ENCODE measurements at places on chromosomes 13 and 19.

- no peak for DNase-seq
These were observed 1262.7 kb upstream of the MIR17HG start for GRCh38 chr13:90084684-90085290.

GRCh38 chr13:36382030-36382429 is 35.8 kb upstream of the SPART start:
- peak; percentile 63 for DNase-seq

DNA sequence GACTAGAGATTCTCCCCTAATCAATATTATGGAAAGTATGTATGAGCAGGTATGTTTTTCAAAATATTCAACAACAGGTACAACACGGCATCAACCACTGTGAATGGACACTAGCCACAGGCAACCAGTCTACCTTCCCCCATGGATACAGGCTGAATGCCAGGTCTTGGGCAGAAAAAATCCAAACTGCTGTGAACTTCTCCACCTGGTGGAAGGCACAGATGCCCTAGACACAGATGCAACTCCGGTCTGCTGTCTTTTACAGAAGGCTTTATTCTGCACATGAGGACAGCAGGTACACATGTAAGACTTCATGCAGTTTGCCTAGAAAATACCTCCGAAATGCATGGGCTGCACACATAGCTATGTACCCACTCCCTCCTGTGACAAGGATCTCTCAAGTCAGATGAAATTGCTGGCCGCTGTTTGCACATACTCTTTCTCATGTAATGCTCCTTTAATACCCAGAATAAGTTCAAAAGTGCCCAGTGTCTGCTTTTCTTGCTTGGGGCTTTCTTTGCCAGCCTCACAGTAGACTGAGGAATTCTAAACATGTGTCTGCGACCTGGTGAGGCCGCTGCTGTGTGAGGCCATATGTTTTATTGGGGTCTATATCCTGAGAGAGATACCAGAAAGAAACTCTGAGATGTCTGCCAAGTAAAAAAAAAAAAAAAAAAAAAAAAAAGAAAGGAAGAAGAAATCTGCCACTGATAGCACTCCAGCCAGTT is 325.9 kb downstream of the FOXO1 start:
- no peak for DNase-seq

DNA sequence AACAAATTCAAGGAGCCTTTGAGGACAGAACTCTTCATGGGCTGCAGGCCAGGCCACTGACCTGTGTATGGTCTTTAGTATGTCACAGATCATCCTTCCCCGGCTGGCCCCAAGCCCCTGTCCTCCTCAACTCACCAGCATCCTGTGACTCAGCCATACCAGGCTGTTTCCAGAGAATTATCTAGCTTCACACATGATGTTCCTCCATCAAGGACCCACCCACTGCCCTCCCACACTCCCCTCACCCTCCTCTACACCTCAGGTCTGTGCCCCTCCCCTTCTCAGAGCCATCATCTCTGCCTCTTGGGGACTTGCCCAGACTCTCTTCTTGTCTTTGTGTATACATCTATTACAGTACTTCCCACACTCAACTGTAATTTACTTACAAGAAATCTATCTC is 14.7 kb downstream of the DCT start:
- DNase-seq = no peak

GRCh38 chr13:105052711-105053110 is 1482.8 kb downstream of the EFNB2 start:
- no peak for DNase-seq

- no peak for DNase-seq
These were observed 821 bp downstream of the TDRD3 start for GRCh38 chr13:60397704-60398378.

DNA sequence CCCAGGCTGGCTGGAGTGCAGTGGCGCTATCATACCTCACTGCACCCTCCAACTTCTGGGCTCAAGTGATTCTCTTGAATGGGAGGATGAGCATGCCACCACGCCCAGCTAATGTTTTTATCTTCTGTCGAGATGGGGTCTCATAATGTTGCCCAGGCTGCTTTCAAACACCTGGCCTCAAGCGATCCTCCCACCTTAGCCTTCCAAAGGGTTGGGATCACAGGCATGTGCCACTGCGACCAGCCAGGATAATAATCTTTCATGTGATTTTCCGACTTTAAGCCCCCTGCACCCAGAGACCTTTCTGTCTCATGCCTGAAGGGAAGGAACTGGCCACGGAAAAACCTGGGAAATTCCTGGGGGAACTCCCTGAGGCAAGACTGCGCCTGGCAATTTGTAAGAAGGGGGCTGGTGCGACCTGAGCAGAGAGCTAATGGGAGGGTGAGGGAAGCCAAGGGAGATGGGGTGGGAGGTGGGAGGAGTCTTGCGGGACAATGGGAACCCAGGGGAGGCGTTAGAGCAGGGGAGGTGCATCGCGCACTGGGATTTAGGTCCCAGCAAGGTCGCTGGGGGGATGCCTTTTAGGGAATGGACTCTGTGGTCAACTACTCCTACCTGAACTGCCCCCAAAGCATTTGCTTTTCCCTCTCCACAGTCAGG is 1.2 kb upstream of the CCDC124 start:
- no peak for DNase-seq

DNA sequence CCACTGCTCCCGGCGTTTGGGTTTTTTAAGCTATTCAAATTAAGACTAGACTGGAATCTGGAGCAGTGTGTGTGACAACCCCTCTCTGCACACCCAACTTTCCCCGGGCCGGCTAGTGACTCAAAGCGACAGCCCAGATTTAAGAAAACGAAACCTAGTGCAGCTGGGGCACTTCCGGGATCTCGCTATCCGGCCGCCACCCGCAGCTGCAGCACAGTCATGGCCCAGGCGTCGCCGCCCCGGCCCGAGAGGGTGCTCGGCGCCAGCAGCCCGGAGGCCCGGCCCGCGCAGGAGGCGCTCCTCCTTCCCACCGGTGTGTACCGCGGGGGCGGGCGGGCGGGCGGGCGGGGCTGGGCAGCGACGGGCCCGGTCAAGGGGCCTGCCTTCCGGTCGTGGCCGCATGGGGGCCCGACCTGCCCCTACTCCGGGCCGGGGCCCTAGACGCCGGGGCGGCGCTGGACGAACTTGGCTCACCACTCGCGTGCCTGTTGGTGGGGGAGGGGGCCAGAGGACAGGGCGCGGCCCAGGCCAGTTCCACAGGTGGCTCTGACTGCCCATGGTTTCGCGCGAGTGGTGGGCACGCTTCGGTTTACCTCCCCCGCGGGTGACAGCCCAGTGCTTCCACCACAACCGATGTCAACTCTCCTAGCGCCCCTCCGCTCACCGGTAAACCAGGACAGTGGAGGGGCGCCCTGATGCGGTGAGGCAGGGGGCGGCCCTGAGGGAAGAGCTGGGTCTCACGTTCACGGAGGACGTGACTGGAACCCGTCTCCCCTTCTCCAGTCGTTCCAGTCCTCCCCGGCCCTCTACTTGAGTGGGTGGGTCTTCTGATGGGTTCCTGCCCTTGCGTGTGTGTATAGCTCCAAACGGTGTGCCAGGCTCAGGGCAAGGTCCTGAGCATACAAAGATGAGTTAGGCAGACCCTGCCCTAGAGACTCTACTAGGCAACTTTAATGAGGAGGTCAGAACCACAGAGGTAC is at the start of gene PHF11:
TSS of gene PHF11 (plus strand) at position 171 of the 980 bp plus-strand sequence. CDS start at position 220, 49 bp downstream.
- DNase-seq = peak; percentile 44

- peak; percentile 94 for DNase-seq
These were observed 338 bp upstream of the UBE2M start for GRCh38 chr19:58558623-58559274.

DNA sequence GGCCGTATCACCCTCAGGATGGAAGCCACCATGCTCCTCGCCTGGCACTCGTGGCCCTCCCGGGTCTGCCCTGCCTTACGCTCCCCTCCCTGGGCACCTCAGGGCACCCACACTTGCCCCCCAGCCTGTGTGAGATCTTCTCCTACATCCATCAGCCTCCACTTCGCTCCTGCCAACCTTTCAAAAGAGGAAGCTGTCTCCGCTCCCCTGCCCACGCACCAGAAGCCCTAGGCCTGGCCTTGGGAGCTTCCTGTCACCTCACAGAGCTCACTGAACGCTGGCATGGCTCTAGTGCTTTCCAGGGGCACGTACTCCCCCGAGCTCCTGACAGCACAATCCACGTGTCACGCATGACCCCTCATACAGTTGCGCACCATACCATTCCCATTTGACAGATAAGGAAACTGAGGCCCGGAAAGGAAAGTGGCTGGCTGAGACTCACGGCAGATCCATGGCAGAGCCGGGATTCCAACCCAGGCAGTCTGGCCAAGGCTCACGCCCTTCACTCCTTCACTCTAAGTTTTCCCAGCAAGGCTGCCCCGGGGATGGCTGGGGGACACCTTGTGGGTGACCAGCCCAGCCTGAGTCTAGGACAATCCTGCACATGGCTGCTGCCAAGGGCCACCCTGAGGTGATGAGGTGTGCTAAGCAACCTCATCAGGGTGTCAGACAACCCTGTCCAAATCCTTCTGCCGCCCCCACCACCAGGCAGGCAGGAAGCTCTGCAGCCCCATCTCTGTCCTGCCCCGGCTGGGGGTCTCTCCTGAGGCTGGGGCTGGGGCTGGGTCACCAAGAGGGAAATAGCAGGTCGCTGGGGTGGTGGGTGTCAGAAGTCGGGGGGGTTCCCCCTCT is 19.3 kb downstream of the PPP1R12C start:
- no peak for DNase-seq

DNA sequence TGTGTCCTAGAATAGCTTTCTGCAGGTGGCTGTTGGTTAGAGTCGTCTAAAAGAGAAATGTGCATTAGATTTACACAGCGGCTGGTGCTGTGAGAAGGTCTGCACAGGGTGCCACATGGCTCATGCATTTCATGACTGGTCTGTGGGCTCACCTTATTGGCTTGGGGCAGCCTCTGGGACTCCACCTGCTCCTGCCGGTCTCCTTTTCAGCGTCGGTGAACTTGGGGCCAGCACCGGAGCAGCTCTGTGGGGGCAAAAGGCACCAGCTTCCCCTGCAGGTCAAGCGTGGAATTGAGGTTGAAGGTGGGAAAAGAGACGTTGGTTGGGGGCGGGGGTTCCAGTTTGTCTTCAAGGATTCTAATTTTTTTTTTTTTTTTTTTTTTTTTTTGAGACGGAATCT is 3.1 kb upstream of the PNMA8C start:
- DNase-seq = no peak

GRCh38 chr13:50531917-50532899 is 311.3 kb downstream of the DLEU7 start:
- no peak for DNase-seq

DNA sequence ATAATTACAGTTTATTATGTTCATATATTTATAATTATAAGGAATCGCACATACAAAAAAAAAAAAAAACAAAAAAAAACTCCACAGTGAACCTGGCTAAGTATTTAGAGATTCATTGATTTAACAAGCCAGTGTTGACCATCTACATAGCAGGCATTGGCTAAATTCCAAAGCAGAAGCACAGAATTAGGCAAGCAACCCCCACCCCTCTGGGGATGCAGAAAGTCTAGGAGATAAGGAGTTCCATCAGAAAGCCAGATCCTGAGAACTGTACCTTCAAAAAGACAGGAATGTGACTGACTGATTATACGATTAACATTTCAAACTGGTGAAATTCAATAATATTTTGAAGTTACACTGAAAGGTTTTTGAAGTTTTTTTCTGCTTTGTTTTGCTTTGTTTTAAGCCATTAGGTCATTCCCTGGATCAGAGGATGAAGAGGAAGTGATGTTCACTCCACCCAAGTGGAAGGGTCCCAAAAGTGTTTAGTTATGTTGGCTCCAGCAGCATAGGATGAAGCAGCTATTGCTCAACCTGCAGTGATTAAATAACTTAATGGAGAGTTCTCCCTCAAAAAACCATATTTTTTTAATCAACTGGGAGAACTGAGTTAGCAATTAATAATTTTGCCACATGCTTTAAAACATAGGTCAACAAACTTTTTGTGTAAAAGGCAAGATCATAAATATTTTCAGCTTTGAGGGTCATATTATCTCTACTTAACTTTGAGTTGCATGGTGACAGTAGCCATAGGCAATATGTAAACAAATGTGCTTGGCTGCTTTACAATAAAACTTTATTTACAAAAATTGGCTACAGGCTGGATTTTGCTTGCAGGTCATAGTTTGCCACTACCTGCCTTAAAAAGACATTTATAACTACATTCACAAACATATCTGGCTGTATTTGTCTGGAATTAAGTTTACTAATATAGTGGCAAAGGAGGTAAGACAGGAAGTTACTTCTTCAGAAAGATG is 49.6 kb downstream of the DOCK9 start:
- DNase-seq = no peak

GRCh38 chr19:3613818-3614661 is 7.4 kb upstream of the TBXA2R start:
- DNase-seq = no peak

GRCh38 chr19:18399008-18399407 is 1.6 kb upstream of the LRRC25 start:
- no peak for DNase-seq

- peak; percentile 4 for DNase-seq
These were observed 576.5 kb upstream of the SLITRK5 start for GRCh38 chr13:87094646-87095045.

GRCh38 chr13:99987154-99988019 is 5.8 kb downstream of the ZIC2 start:
- DNase-seq = no peak

GRCh38 chr19:50512112-50512998 is 1.4 kb downstream of the ASPDH start:
- no peak for DNase-seq

GRCh38 chr19:38250821-38251563 is 5.2 kb downstream of the PPP1R14A start:
- no peak for DNase-seq

GRCh38 chr19:14370169-14370939 is 10.9 kb upstream of the ADGRE5 start:
- no peak for DNase-seq

GRCh38 chr19:55088021-55088451 is 12.4 kb downstream of the EPS8L1 start:
- no peak for DNase-seq

DNA sequence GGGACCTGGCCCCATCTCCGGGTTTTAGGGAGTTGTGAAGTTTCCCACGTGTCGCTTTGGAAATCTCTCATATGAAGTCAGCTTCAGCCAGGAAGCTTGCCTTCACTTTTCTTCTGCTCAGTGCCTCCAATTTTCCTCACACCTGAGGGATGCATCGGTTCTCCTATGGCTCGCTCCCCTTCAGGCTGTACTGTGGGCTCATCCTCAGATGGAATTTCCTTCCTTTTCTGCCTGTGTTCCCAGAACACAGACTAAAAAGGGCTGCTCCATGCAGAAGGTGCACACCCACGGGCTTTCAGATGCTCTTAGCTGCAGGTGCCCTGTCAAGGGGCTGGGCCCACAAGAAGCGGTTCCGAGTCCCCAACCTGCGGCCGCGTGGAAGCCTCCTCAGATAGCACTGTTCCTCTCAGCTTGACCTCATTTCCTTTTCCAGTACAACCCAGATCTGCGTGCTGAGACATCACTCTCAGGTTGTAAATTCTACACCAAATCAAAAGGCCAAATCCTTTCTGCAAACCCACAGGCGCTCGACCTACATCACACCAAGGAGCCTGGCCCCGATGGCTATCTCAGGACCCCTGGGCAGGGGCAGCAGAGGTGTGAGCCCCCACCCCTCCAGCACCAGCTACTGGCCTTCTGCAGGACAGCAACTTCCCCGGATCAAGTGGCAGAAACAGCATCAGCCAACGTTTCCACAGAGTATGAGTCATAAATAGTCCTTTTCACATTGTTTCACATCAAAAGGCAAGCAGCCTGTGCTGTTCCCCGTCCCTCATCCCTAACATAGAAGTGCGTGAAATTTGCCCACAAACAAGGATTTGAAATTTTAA is 275.9 kb downstream of the ZNF536 start:
- DNase-seq = no peak

- DNase-seq = no peak
These were observed 4.5 kb downstream of the PSMD8 start for GRCh38 chr19:38378866-38379265.

- no peak for DNase-seq
These were observed 24.1 kb downstream of the HNRNPM start for GRCh38 chr19:8468761-8469373.

- no peak for DNase-seq
These were observed 116.1 kb downstream of the LRCH1 start for GRCh38 chr13:46668931-46669525.
